Stimulated activated CD4-positive, alpha-beta T cell treated with anti-CD3 and anti-CD28 coated beads, Interleukin-1b, Interleukin-23, amount 100 ng/mL, for 1 hour (primary cell): ENCODE measurements at places on chromosomes 3 and 15.

GRCh38 chr3:197083486-197083885 is 53.9 kb upstream of the MELTF start:
- no peak for DNase-seq

GRCh38 chr3:78090382-78090781 is 1050.5 kb downstream of the ROBO2 start:
- no peak for DNase-seq

DNA sequence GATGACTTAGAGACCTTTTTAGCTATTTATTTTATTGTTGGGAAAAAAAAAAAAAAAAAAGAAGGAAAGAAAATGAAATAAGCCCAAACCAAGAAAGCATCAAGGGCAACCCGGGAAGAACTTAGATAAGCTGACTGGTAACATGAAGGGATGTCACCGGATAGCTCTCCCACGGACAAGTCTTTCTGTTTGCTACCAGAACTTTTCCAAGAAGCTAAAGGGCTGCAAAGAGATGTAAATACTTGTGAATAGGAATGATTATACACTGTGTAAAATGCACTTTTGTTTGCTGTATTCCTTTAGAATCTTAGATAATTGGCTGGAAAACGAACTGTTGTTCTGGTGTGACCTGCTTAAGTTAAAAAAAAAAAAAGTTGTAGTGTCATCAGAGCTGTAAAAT is 2.8 kb downstream of the FOXB1 start:
- DNase-seq, result no peak

DNA sequence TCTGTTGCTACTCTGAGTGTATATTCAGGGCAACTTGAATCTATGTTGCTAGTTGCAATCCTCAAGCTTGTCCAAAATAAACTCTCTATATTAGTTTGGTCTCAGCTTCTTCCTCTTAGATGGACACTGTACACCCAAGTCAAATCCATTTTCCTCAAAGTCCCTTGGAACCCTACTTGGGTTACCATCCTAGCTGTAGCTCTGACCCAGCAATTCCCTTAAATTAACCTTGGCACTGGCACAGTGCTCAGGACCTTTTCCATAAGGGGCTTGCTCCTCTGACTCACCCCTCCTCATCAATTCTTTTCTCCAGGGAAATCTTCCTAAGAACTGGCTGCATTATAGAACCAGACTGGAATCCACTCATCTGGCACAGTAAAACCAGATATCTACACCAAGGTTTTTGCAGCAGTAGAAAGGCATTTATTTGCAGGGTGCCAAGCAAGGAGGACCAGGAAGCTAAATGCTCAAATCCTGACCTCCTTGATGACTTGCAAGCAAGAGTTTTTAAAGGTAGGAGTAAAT is 44.9 kb upstream of the B3GALNT1 start:
- DNase-seq, result no peak

GRCh38 chr15:78338781-78339180 is 1.4 kb upstream of the CRABP1 start:
- no peak for DNase-seq

- DNase-seq, result no peak
Observed at GRCh38 chr3:102005551-102005950, 156.2 kb downstream of the NFKBIZ start.

- DNase-seq, result no peak
Observed at GRCh38 chr15:91472316-91472756, 372.3 kb downstream of the SV2B start.

DNA sequence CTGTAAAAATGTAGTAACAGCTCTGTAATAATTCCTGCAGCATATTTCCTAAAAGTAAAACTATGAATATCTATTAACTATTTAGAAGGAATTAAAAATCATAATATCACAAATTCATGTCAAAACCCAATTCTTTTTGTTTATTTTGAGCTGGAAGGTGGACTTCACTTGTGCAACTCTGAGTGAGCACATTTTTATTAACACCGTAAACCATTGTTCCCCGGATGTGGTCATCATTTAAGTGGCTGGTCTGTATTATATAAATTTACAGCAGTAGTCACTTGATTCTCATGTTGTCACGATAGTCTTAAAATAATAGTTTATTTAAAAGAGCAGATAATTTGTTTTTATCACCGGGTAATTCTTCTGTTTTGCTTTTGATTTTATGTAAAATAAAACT is 43.0 kb upstream of the UTS2B start:
- no peak for DNase-seq

DNA sequence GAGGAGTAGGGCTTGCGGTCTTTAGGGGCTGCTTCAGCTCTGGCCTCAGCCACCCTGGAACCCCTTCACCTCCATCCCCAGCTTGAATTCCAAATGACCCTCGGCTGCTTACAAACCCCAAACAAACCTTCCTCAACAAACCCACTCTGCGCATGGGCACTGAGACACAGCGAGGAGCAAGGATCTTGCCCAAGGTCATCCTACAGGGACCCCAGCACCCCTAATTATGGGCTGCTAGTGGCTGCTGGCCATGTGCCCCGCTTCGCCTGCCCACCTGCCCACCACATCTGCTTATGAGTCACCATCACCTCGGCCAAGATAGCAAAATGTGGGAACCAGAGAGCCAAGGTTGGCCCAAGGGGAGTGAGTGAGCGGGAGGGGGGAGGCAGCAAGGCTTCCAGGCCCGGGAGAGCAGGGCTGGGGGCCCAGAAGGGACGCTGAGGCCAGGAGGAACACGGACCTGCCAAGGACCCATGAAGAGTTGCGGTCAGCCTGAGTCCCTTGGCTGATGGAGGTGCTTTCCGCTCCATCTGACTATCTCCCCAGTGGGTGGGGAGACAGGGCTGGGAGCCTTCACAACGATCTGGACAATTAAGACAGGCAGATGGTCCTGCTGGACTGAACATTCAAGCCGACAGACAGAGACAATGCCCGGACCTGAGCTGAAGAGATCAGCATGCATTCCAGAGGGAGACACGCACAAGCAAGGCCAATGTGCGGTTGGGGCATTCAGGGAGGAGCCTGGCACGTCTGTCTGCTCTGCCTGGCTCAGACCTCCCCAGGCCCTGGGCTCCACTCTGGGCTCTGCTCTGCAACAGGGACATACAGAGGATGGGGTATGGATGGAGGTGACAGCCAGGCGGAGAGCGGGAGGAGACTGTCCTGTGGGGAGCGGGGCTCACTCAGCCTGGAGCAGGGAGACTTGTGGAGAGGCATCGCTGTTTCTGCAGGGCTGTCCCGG is 10.8 kb upstream of the GRIP2 start:
- DNase-seq, result no peak

GRCh38 chr3:180325533-180325932 is 276.4 kb upstream of the TTC14 start:
- no peak for DNase-seq
